AG20443 (cell line): ENCODE measurements at places on chromosomes 5 and 9.

DNA sequence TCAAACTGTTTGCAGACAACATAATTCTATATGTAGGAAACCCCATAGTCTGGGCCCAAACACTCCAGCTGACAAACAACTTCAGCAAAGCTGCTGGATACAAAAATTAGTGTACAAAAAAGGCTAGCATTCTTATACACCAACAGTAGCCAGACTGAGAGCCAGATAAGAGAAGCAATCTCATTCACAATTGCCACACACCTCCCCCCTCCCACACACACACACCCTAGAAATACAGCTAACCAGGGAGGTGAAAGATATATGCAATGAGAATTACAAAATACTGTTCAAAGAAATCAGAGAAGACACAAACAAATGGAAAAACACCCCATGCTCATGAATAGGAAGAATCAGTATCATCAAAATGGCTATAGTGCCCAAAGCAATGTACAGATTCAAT, 9.0 kb downstream of the MTREX start:
- DNase-seq: no peak

DNA sequence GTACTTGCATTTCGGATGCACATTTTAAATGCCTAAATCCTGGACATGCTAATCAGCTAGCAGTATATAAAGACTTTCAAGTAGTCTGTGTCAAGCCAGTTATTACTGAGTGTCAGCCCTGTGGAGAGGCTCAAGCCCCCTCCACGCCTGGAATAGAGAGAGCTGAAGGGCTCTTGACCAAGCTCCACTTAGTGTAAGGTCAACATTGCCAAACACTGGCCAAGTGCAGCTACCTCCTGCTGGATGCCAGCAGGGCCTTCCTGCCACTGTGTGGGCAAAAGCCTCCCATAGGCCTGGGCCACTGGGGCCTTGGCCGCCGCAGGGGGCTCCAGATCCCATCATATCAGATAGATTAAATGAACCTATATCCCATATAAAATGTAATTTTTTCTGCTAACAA, 239.4 kb upstream of the PANK3 start:
- DNase-seq: no peak

- no peak for DNase-seq
Measured at GRCh38 chr9:133355881-133356357, 368 bp downstream of the SURF1 start.

- DNase-seq: no peak
Measured at GRCh38 chr5:151569132-151570046, 21.7 kb downstream of the FAT2 start.

GRCh38 chr5:76790632-76791290, 28.1 kb upstream of the F2RL1 start:
- peak; percentile 82 for DNase-seq

GRCh38 chr5:79793722-79794121, 104.1 kb downstream of the CMYA5 start:
- no peak for DNase-seq

GRCh38 chr9:85610074-85610860, 131.5 kb downstream of the AGTPBP1 start:
- DNase-seq: peak; percentile 84

DNA sequence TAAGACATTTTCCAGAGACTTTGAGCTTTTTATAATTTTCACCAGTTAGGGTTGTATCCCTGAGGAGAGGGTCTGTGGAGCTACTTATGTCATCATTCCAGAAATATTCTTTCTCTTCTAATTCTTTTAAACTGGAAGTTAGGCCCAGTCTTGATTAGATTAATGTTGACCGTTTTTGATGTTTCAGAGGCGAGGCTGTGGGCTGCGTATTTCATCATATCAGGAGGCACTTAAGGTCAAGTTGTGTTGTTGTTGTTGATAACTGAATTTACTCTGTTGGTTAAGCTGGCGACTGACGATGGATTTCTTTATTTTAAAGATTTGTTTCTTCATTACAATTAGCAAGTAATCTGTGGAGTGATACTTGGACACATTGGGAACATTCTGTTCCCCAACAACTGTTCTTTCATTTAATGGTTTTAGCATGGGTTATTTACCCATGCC, 20.1 kb downstream of the IPO11 start:
- no peak for DNase-seq

GRCh38 chr5:149036168-149036567, 26.7 kb downstream of the SH3TC2 start:
- DNase-seq: no peak

GRCh38 chr9:131398204-131398603, 4.3 kb downstream of the PRRC2B start:
- no peak for DNase-seq

DNA sequence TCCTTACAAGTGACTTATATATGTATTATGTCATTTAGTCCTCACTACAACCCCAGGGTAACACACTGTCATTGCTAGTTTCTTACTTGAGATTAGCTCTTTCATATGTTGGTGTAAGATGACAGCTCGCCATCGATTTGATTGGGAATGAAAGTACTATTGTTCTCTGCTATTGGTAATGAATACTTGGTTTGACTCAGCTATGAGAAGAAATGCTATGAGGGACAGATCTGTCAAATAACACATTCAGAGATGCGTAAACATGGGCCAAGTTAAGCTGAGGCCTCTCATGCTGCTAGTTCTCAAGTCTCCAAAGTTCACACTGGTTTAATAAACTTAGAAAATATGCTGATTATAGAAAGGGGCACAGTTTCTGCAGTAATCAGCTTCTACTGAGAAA, 142.7 kb downstream of the SGCD start:
- no peak for DNase-seq

- DNase-seq: no peak
Measured at GRCh38 chr5:110514030-110514429, 212.4 kb downstream of the TMEM232 start.

DNA sequence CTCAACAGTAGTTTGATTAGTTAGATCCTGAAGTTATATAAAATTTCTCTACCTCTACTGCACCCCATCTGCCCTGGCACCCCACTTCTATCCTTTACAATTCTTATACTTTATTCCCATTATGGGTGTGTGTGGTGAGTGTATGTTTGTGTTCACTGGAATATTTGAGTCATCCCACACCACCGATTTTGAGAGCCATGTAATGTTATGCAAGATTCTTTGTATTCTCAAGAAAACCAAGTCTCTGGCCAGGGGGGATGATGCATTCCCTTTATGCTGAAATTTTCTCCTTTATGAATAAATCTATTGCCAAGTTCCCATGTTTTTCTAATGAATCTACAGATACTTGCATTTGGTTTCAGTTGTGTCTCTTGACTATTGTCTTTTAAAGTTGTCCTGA, 266.8 kb downstream of the ARHGEF28 start:
- DNase-seq: peak; percentile 86

DNA sequence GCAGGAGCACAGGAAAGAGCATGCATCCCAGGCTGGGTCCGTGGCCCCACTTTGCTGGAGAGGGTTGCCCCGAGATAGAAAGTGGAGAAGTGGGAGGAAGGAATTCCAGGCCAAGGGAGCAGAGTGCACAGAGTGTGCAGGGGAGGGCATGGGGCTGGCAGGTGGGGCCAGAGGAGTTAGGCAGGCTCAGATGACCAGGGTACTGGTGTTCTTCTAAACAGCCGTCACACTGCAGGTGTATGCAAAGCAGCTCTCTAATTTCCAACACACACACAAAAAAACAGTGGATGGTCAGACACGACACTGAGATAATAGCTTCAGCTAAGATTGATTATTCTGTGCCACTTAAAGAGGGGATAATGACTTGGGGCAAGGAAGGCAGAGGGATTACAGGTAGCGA, 212.2 kb downstream of the MTRR start:
- DNase-seq: no peak

DNA sequence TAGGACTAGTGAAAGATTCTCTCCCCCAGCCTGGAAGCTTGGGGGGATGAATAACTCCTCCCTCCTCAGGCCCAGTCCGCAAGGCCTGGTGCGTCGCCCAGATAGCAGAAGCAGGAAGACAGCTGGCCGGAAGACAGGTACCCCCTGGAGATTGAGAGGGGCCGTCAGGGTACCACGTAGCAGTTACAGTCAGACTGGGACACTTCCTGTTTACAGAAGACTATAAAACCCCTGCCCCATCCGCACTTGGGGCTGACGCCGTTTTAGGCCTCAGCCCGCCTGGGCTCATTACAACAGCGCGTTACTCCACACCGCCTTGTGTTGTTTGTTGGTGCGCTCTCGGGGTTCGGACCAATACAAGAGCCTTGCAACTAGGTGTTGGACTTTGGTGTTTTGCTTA, 15.4 kb downstream of the SEMA6A start:
- DNase-seq: no peak

DNA sequence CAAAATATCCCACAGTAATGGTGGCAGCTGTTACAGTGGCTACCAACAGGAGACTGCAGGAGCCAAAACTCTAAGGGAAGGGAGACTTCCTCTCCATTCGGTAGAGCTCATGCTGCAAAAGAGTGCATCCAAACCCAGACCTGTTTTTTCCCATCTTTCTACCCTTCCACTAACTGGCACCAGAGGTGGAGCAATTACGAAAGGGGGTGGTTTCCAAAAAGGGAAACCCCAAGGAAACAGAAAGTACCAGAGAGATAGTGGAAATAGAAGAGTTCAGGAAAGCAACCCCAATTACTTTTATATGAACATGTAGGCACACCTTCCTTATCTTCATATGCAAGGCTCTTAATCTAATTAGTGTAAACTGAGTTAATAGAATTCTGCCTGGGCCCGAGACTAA, 7.3 kb upstream of the WDR41 start:
- DNase-seq: no peak

DNA sequence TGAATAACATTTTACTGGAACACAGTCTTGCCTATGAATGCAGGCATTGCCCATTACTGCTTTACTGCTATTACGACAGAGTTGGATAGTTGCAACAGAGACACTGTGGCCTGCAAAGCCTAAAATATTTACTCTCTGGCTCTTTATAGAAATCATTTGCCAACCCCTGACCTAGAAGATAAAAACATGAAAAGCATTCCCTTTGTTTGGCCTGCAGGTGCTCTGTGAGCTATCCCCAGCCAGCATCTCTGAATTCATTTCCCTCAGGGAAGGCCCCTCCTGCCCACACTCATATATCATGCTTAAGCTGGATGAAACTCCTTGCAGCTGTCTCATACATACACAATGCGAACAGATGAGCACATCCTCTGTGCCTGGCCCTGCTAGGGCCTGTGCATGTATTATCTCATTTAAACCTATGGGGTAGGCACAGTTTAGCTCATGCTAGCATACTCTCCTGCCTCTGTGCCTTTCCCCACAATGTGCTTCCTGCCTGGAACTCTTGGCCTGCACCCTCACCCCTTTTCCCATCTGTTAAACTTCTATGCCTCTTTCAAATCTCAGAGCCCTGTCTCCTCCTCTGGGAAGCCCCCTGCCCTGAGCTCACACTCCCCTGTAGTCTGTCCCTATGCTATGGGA, 193.1 kb downstream of the PAX5 start:
- no peak for DNase-seq

DNA sequence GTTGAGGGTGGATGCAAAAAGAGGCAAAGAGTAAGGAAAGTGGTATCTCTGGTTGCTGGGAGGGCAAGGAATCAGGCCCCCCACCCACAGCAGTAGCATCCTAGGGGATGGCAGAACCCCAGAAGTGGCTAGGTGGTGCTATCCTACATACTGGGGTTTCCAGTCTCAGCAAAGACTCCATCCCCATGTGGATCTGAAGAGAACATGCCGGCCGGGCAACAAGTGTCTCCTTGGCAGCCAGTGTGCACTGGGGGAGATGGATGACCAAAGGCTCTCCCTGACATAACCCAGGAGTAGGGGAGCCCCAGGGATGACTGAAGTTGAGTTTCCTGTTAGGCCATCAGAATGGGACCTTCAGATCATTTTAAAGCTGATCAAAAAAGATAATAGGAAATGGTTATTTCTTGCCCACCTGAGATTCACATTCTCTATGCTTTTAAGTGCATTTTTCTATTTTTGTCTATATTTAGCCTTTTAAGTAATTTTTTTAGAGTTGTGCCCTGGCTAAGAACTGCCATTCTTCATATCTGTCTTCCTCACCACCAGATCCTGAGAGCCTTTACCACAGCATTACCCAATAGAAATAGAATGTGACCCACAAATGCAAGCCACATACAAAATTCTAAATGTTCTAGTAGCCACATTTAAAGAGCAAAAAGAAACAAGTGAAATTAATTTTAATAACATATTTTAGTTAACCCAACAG, 78.7 kb upstream of the SMIM23 start:
- no peak for DNase-seq

- peak; percentile 76 for DNase-seq
Measured at GRCh38 chr9:133125941-133126696, 5.1 kb upstream of the RALGDS start.

DNA sequence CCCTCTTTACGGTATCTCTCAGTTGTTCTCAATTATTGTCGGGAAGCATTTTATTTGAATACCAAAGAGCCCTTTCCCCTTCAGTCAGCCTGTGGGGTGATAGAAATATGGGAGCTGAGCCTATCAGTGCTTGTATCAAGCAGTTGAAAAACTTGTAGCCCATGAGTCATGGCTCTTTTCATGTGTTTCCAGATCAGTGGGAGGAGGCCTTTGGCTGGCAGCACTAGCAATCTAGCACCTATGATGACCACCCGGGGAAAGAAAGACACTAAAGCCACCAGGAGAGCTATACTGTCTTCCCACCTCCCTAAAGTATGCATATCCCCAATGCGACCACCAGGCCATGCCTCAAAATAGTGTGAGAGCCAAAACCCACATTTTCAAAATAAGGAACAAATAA, 696.9 kb upstream of the C9orf72 start:
- no peak for DNase-seq

GRCh38 chr5:96219580-96220281, 213.3 kb downstream of the PCSK1 start:
- DNase-seq: peak; percentile 72

- DNase-seq: no peak
Measured at GRCh38 chr9:68781928-68782327, 76.9 kb downstream of the PIP5K1B start.

DNA sequence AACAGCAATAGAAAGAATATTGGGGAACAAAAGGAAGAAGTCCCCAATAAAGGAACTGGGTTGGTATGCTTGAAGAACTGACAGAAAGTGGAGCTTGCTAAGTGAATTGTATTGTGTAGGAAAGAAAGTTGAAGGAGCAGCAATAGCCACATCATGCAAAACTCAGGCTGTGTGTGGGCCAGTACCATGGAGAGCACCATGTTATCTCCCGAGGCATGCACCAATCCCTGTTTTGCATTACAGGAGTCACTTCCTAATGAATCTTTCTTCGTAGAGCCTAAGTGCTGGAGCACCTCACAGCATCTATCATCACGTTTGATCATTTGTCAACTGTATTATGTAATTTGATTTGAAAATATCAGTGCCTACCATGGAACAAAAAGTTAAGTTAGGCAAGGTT, 137.7 kb upstream of the NMUR2 start:
- no peak for DNase-seq
